ENCODE measurements at places on chromosomes 2 and 18. TPM values are rescaled to one million over a fixed set of nuclear protein-coding genes. Genes with fewer than 3 reads are reported as not detected.
A peak's percentile ranks its signal among the peaks of the same experiment; 100 is the strongest.

- DNase-seq, result no peak
Measured at GRCh38 chr2:165958313-165958960, 4.9 kb upstream of the TTC21B start.

SPRED2 gene
- 21.1 TPM for polyA plus RNA-seq

- no peak for DNase-seq
Measured at GRCh38 chr2:29613067-29613466, 308.3 kb downstream of the ALK start.

REG3A gene
- polyA plus RNA-seq, result 73.4 TPM

GRCh38 chr2:7358865-7359447 is 441.7 kb downstream of the RNF144A start:
- DNase-seq, result no peak

DNA sequence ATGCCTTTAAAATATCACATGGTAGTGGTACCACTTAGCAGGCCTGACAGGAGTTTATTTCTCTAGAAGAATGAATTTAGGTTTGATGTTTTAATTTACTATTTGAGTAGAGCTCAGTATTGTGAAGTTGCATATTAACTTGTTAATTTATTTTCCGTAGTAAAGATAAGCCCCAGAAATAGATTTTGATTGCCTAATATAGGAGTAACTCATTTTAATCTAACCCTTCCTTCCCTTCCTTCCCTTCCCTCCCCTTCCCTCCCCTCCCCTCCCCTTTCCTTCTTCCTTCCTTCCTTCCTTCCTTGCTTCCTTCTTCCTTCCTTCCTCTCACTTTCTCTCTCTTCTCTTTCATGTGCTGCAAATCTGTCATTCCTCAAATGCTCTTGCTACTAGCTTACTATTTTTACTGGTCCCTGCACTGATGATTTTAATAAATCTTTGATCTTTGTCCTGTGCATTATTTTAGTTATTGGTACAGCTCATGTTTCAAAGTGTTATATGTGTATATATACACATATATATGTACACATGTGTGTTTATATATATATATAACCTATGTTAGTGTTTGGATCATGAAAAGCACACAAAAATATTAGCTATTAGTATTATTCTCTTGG is 862.6 kb upstream of the CNTNAP5 start:
- no peak for DNase-seq

MSH6 gene
- 7.5 TPM for polyA plus RNA-seq

GRCh38 chr2:15560140-15560987 is 770 bp downstream of the NBAS start:
- DNase-seq, result no peak

DNA sequence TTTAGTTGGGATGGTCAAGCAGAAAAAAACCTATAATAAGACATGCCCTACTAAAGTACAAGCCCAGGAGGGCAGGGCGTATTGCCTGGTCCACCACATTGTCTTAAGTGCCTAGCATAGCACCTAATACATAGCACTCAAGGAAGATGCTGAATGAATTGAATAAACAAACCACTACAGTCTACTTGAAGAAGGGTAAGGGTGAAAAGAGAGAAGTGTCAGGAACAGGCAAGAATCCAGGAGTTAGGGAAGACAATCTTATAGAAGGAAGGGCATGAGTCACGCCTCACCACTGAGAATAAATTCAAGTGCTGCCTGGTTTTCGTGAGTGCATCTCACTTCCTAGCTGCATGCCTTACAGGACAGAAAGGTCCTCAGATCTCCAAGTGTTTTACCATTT is 13.9 kb downstream of the SLC19A3 start:
- DNase-seq, result no peak

DNA sequence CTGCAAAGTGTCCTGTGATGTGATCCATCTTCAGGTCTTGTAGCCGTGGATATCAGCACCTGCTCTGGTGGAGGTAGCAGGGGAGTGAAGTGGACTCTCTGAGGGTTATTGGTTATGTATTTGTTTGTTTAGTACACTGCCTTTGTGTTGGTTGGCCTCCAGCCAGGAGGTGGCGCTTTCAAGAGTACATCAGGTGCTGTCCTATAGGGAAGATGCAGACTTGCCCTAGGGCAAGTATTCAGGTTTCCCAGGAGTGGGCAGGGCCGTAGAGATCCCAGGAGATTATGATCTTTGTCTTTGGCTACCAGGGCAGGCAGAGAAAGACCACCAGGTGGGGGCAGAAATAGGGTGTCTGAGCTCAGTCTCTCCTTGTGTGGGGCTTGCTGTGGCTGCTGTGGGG is 411.8 kb downstream of the SOX11 start:
- no peak for DNase-seq

DNA sequence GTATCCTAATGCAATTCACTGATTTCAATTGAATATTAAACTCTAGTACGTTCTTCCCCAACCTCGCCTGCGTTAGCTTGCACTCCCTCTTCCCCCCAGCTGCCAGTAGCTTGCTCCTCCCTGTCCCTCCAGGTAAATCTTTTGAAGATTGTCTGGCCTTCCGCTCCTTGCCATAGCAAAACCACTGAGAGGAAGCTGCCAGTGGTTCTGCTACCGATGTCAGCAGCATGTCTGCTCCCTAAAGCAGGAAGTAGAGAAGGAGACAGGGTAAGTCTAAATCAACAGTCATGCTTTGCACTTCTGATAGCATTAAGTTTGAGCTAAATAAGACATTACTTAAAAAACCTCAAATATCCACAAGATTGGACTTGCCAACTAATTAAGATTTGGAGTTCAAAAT is 89.1 kb downstream of the SCN2A start:
- peak; percentile 6 for DNase-seq

UGT1A7 gene
- polyA plus RNA-seq, result not detected

DNA sequence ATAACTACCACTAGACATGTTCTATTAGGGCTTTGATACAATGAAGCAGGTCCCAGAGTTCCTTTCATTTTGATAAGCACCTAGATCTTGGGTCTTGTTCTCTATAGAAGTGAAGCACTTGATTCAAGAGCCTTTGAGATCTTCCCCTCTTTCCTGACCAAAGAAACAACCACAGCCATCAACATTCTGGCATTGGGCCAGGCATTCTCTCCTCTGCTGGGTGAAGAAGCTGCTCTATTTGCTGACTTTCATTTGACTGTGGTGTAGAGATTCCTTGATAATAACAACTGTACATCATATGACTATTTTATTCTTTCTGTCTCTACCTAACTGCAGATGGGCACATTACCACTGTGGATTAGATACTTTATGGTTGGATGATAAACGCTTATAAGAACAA is 96.6 kb upstream of the LYPD1 start:
- no peak for DNase-seq

TEKT4 gene
- not detected for polyA plus RNA-seq

GRCh38 chr18:56945171-56946083 is 201.5 kb upstream of the BOD1L2 start:
- no peak for DNase-seq

DNA sequence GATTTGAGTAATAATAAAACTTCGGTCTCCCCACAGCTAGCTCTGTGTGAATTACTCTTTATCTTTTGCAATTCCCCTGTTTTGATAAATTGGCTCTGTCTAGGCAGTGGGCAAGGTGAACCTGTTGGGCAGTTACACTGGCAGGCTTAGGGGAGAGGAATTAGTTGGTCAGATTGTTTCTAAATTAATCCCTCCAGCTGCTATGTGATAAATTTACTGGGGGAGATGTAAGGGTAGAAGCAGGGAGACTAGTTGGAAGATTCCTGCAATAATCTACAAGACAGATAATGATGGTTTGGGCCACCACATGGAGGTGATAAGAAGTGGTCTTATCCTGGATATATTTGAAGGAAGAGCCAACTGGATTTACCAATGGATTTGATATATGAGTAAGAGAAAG is 118.5 kb upstream of the TACR1 start:
- DNase-seq, result no peak

- DNase-seq, result peak; percentile 40
Measured at GRCh38 chr2:157898591-157898996, 22.5 kb upstream of the ACVR1 start.

GRCh38 chr18:49584394-49584793 is 22.5 kb downstream of the LIPG start:
- peak; percentile 33 for DNase-seq

DNA sequence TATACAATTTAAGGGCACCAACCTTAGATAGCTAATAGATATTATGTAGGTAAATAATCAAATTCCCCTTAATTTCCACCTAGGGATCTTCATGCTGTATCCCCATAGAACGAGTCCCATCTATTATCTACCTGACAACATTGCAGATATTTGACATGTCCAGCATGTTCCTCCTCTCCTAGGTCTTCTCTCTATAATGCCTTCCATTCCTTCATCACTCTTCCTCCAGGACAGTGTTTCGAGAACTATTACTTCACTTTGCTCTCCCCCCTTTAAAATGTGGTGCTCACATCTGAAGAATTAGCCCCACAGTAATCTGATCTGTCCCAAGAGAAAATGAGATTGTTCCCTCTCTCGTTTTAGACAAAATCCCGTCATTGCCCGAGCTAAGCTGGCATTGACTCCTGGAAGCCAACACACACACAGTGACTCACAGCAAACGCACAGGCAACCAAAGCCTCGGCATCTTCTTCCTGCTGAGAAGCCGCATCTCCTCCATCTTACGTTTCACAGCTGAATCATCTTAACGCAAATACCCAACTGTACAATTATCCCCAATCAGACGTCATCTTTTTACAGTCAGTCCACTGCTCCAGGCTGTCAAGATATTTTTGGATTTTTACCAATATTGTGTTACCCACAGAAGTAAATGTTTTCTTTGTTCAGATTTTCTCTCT is 162.9 kb upstream of the AGAP1 start:
- no peak for DNase-seq

DNA sequence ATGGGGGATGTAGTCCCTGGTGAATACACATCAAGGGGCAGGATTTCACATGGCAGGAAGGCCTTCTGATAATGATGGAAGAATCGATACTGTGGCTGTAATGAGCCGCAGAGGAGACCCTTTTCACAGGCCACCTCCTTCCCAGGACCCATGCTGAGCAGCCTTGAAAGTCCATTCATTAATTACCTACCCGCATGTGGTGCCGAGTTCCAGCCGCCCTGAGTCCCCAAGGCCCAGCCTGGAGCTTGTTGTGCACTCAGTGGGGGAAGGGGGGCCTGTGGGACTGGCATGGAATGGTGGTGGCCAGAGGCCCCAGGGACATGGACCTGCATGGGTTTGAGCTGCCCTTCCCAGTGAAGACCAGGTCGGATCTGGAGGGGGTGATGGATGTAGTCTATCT is 25.5 kb downstream of the ASB18 start:
- DNase-seq, result no peak

DNA sequence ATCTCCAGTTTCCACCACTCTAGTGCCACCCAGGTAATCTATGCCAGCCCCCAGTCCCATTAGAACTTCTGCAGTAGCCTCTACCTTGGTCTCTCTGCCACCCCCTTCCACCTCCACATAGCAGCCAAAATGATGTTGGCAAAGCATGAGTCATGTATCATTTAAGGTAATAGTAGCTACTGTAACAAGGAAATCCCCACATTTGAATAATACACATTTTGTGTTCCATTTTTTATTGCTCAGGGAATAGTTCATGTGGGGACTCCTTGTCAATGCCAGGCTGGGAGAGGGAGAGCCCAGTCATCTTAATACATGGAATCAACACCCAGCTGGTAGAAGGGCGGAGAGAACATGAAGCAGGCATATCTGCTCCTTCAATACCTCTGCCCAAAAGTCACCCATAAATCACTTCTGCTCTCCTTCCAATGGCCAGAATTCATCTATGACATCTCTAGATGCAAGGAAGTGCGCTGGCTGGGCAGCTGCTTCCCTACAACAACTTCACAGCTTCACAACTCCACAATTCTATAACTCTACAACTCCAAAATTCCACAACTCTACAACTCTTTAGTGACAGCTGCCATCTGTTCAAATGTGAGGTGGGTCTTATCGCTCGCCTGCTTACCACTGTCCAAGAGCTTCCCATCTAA is 70.6 kb upstream of the GLS start:
- no peak for DNase-seq

DNA sequence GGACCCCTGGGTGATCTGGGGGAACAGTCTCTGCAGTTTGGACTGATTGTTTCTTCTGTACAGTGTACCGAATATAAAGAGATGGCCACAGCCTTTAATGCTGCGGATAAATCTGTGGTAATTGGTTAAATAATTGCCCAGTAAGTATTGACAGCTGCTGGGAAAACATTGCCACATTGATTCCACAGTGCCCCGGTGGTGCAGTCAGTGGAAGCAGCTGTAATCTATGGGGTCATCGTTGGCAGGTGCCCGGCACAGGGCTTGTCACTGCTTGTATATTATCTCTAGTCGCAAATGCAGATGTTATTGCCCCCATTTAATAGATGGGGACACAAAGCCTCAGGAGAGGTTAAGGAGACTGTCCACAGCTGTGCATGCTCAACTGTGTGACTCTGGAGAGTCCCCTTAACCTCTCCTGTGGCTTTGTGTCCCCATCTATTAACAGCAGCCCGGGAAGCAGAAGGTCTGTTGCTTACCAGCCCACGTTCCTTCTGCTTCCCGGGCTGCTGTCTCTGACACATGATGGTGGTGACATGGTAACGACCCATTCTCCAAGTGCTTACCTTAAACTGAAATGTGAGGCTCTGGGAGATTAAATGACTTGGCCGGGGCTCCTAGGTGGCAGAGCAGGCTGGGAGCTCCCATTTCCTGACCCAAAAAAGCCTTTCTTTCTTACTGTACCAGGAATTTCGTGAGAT is 76.9 kb downstream of the NCK2 start:
- no peak for DNase-seq

GRCh38 chr2:189802396-189802912 is 18.2 kb downstream of the PMS1 start:
- DNase-seq, result no peak

- no peak for DNase-seq
Measured at GRCh38 chr2:238148981-238149380, 9.8 kb upstream of the ERFE start.

DNA sequence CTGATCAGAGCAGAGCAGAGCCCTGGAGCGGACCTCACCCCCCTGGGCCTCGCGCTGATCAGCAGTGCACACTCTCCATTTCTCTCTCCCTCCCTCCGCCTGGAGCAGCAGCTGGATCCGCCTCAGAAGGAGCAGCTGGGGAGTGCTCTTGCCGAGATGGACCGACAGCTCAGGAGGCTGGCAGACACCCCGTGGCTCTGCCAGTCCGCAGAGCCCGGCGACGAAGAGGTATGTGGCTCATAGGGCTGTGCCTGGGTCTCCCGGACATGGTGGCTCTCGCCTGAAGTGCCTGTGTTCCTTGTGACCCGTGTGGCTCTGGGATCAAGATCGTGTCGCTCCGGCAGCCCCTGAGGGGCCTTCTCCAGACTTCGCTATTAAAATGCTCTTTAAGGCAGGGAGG is 102.5 kb downstream of the USP40 start:
- DNase-seq, result no peak
